ENCODE measurements at places on chromosomes 5 and 9.

GRCh38 chr9:19456426-19456825 lies 47.6 kb downstream of the ACER2 start:
- no peak for DNase-seq

- DNase-seq = no peak
Measured at GRCh38 chr9:107439991-107440456, 49.5 kb downstream of the KLF4 start.

GRCh38 chr5:101102506-101102905 lies 199.4 kb upstream of the ST8SIA4 start:
- DNase-seq = no peak

DNA sequence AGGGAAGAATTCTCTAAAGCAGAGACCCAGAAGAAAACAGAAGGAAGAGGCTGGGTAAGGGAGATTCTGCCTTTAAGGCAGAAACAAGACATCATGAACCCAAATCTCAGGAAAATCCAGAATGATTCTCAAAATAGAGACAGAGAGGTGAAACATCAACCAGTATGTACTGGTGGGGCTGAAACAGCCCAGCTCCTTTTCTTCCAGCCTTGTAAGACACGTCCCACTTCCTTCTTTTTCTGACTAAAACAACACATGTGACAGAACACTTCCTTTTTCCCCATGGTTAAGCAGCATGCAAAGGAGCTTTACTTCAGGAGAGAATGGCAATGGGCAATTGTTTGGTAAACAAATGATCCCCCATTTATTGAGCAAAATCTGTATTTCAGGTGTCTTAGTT lies 230.8 kb upstream of the NR4A3 start:
- DNase-seq = peak; percentile 58

DNA sequence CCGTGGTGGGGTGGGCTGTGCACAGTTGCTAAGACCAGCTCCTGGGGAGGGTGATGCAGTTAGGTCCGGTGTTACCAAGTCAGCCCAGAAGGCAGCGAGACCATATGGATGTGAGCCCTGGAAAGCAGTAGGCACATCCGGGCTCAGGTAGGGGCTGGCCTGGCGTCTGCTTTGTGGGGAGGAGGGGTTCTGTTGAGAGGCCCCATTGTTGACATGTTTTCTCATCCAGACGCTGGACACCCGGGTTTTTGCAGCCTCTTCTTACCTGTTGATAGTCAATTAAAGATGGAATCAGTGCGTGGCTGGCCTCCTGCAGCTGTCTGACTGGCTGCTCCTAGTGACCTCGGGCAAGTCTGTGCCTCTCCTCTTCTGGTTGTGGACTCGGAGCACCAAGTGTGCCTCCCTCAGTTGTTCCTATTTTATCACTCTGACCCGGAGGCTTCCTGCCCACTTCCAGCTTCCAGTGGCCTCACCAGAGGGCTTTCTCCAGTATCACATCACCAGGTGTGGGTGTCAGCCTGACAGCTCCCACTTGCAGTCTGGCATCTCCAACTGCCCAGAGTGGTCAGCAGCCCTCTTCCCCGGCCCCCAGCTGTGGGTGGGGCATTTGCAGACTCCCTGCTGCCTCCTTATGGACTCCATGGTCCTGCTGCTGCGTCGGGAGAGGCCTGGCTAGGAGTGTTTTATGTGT lies 90.8 kb downstream of the EHMT1 start:
- DNase-seq = no peak

DNA sequence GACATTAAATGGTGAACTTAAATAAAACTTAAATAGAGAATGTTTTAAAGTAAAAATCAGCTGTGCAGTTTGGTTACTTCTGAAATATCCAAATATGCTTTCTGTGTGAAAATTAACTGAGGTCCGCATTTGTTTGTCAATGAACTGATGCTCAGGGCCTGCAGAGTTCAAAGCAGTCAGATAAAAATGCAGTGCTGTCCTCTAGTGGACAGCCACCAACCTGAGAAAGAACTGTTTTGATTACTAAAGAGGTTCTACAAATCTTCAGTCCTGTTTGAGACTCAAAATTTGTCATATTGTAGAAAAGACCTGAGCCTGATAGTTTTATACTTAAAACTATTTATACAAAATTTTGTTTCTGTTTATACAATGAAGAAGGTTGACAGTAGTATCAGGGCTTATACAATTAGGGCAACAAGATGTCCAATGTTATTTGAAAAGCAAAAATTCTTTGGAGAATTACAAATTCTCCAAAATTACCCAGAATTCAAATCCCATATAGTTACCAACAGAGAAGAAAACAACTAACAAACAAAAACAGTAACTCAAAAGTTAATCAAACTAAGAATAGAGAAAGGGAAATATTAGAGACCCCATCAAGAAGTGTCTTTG lies 232.3 kb upstream of the TBCA start:
- peak; percentile 46 for DNase-seq
